ENCODE measurements at places on chromosomes 11 and 22.

GRCh38 chr11:13009921-13010748 lies 1.0 kb downstream of the RASSF10 start:
- DNase-seq = no peak

GRCh38 chr22:29391546-29391945 lies 3.2 kb upstream of the AP1B1 start:
- no peak for DNase-seq

- DNase-seq = no peak
Measured at GRCh38 chr11:124839972-124840621, 25.1 kb upstream of the ROBO3 start.

DNA sequence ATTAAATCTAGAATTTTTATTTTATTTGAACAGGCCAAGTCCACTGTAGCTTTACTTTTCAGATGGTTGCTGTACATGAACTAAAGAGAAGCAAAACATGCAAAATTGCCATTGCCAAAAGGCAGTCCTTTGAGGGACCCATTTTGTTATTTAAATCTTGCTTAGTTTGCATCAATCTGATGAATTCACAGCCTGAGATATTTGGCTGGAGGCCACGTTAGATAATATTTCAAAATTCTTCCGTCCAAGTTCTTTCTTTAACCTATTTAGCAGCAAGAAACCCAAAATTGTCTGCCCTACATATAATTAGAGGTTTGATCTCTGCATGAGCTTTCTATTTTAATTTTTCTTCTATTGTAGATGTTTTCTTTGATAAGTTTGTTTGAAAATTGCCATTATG lies 1706.9 kb upstream of the RAG2 start:
- DNase-seq = no peak

DNA sequence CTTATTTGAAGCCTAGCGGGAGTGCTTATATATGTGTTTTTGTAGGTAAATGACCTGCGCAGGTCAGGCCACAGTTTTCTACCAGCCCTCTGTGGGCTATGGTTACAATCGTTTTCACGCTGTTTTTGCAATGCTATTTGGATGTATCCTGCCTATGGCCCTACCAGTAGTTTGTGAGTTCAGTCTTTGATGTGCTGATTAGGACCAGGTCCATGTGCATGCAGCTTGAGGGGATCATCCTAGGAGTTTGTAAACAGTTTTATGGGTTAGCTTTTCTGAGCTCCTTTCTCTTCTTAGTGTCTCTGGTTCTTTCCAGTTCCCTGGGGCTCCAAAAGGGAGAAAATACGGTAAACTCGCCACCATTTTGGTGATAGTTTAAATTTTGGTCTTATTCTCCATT lies 142.5 kb downstream of the LDLRAD3 start:
- no peak for DNase-seq

DNA sequence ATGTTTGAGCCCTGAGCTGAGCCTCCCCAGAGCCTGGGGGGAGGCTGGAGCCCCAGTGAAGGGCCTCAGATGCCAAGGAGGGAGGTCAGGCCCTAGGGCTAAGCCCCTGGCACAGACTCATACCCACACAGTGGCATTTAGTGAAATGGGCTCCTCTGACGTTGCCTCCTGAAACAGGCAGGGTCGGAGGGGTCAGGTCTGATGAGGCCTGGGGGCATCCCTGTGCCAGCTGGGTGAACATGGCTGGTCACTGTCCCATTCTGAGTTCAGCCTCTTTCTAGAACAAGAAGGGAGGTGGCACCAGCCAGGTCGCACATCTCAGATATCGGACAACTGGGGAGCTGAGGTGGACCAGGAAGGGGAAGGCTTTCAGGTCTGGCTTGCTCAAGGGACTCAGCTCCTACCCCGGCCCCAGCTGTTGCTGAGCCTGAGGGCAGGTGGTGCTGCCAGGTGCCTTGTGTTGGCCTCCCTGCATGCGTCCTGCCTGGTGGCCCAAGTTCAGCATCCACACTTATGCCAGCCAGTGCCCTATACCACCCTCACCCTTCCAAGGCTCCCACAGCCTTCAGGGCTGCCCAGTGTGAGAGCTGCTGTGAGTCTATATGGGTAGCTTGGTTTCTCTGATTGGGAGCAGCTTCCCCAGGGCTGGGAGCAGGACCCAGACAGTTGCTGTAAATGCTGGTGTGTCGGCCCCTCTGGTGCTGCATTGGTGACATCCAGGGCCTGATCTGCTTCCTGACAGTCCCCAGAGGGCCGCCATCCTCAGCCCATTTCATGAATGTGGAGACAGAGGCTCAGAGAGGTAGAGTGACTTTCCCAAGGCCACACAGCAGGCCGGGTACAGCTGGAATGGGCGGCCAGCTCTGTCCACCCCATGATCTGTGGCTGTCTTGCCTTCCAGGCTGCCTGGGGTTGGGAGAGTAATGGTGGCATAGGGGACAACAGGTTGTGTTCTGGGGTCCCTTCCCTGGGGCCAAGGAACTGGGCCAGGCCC lies 32.8 kb upstream of the PPARA start:
- no peak for DNase-seq

- DNase-seq = no peak
Measured at GRCh38 chr11:43833657-43834073, 47.0 kb upstream of the ALKBH3 start.

GRCh38 chr11:86259730-86260129 lies 15.2 kb downstream of the EED start:
- DNase-seq = no peak

DNA sequence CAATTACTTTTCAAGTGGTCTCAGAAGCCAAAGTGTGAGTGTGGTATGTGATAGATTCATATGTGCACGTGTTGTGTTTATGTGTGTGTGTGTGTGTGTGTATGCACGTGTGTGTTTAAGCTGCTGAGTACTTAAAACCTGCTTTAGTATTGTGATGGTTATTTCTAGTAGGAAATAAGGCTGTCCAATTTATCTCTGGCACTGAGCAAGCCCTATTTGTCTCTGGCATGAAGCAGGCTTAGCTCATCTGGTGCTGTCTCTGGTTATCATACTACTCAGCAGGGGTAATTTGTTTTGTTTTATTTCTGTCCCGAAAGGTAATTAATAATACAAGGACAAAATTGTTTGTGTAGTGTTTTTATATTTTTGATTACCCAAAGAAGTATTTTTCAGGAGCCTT lies 333.7 kb downstream of the FAT3 start:
- no peak for DNase-seq

DNA sequence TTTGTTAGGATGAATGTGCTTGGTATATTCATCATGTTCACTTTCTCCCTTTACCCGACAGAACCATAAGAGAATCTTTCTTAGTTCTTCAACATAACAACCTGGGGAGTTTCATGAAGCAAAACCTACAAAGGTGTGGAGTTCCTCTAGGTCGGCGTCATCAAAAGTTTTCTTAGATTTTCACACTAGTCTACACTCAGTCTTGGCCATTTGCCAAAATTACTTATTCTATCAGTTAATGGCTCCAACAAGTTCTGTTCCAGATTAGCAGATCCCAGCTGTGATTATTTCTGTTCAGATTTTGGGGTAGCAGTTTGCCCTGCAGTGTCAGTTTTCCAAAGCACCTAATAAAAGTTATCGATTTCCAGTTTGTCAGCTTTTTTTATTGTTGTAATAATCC lies 935.8 kb upstream of the RAG2 start:
- DNase-seq = no peak

- peak; percentile 4 for DNase-seq
Measured at GRCh38 chr11:63567044-63567840, 4.1 kb upstream of the PLAAT2 start.

DNA sequence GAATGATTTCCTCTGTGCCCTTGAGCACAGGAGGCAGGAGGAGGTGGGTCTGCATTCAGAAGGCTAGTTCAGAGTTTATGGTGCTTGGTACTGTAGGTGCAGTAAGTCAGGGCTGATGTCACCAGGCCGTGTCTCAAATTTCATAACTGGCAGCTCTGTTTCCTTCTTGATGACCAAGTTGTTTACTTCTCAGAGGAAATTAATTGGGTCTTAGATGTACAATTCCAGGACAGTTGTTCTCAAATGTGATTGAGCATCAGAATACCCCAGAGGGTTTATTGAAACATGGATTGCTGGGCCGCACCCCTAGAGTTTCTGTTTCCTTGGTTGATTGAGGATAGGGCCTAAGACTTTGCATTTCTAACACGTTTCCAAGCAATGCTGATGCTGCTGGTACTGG lies 6.2 kb downstream of the AMOTL1 start:
- no peak for DNase-seq

GRCh38 chr22:35985371-35985770 lies 43.3 kb downstream of the RBFOX2 start:
- no peak for DNase-seq

DNA sequence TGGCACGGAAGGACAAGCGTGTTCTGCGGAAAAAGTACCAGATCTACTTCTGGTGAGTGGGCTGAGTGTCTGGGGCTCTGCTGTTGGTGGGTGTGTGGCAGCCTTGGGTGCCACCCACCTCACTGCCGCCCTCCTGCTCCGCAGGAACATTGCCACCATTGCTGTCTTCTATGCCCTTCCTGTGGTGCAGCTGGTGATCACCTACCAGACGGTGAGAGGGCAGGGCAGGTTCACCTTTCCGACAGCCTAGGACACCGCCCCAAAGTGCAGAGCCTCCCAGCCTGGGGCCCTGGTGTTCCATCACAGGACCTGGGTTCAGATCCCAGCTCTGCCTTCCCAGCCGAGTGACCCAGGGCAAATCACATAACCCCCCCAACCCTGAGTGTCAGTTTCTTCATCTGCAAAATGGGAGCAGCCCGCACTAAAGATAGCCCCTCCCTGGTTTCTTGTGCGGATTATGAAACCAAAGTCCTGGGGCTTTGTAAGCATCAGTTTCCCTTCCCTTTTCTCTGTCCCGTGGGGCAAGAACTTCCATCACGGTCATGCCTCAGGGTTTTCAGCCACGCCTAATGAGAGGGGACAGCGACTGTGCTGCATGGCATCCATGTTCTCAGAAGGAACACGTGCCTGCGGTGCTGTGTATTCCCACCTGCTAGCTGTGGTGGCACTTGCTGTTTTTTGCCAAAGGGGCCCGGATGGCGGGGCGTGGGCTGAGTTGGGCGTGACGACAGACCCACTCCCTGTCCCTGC lies 9.8 kb upstream of the TAGLN start:
- no peak for DNase-seq

DNA sequence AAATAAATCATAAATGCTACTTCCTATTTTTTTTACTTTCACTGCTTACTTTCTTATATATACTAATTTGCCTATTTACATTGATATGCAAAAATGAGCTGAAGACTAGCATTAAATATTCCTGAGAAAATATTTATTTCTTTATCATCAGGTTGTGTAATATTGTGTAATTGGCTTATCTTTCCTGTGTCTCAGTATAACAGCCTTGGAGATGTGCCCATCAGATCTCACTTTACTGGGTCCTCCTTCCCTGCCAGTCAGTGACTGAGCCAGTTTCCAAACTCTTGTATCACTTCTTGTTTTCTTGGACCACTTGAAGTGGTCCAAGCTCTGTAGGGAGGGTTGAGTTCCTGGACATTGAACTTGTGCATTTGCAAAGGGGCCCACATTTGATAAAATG lies 900.0 kb downstream of the LUZP2 start:
- no peak for DNase-seq

GRCh38 chr11:114082767-114083181 lies 23.3 kb downstream of the ZBTB16 start:
- no peak for DNase-seq

DNA sequence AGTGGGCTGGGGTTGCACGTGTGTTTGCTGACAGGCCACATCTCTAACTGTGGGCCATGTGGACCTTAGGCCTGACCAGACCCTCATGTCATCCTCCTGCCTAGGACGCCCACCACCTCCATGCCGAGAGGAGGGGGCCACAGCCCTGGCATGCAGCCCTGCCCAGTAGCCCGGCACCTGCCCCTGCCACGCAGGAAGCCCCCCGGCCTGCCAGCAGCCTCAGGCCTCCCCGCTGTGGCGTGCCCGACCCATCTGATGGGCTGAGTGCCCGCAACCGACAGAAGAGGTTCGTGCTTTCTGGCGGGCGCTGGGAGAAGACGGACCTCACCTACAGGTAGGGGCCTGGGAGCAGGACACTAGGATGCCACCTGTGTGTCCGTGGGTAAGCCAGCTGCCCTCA lies 6.4 kb downstream of the MMP11 start:
- DNase-seq = no peak

- no peak for DNase-seq
Measured at GRCh38 chr11:83725728-83726127, 439.6 kb upstream of the CCDC90B start.

DNA sequence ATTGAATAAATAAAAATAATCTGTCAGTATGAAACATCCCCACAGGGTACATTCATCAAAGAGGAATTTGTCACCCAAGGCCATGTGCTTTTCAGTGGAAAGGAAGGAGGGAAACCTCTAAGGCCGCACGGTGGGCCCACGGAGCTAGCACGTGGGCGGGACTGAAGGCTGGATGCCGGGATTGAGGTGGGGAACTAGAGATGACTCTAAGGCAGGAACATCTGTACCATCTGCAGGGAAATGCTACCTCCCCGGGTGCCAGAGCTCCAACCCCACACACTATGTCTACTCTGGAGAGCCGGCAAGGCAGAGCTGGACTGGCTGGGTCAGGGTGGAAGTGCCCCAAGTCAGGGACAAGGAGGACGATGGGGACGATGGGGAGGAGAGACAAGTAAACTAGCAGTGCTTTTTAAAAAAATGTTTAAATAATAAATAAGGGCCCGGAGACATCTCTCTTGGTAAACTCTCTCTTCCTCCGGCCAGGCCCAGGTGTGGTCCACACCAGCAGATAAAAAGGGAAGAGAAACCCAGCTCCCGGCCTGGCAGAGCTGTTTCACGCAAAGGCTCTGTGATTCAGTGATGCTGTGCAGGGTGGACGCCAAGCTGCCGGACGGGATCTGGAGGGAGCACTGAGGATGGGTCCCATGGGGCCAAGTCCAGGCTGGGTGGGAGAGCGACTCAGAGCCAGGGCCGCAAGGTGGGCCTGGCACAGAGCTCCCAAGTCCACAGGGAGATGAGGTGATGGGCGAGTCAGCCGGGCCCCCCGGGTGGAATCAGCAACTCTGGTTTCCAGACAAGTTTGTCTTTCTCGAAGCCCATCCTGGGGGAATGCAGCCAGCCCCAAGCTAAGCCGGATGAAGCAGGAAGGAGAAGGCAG lies 5.8 kb downstream of the LIF start:
- DNase-seq = no peak

DNA sequence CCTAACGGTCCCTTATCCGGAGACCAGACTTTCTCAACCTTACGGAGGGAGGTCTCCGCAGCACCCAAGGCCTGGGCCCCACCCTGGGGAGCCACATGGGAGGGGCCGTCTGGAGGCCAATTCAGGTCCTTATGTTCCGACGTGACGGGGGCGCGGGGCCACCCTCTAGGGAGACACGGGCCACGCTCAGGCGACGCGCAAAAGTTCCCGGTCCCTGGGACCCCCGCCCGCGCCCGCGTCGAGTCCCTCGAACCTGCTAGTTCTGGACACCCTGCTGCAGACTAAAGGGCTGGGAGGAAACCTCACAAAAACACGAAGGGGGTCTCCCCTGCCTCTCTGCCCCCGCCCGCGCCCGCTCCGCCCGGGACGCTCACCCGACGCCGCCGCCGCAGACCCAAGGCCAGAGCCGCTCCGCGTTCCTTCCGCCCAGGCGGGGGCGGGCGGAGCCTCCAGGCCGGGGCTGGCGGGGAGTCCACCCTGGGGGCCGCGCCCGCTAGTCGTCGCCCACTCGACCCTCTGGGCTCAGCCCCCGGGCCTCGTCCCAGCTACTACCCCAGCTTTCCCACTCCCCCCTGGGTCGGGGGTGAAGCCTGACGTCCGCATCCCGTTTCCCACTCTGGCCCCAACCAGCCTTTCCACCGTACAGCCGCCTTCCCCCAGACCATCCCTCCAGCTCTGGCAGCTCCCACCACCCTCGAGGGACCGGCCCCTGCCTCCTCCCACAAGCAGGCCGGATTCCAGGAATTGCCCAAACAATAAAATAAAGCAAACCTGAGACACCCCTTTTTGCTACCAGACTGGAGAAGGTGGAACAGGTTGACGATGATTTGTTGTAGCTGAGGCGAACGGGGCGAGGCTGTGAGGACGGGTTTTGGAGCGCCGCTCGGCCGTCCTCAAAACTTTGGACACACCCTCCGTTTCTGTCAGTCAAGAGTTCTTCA lies 2.7 kb downstream of the RNH1 start:
- DNase-seq = no peak
